Cardiac septum (tissue), 1 donor: ENCODE measurements at places on chromosomes 7 and 10. TPM values are rescaled to one million over a fixed set of nuclear protein-coding genes. Genes with fewer than 3 reads are reported as not detected.

The SDK1 gene
- 0.32 TPM for total RNA-seq

The PTF1A gene
- not detected for total RNA-seq

The SPDYE1 gene
- 0.13 TPM for total RNA-seq

The CELF2 gene
- total RNA-seq, result 67.5 TPM

The PRKCQ gene
- 0.24 TPM for total RNA-seq

The CYP3A4 gene
- total RNA-seq, result not detected

The TSPAN33 gene
- 9.9 TPM for total RNA-seq

The TMEM178B gene
- total RNA-seq, result 15.2 TPM

The DNTT gene
- not detected for total RNA-seq

The SLC26A4 gene
- total RNA-seq, result 1.5 TPM

The HMX2 gene
- not detected for total RNA-seq

The MCM10 gene
- total RNA-seq, result 0.22 TPM

The MYL7 gene
- total RNA-seq, result 2,493 TPM

The STMP1 gene
- total RNA-seq, result 31.4 TPM

DNA sequence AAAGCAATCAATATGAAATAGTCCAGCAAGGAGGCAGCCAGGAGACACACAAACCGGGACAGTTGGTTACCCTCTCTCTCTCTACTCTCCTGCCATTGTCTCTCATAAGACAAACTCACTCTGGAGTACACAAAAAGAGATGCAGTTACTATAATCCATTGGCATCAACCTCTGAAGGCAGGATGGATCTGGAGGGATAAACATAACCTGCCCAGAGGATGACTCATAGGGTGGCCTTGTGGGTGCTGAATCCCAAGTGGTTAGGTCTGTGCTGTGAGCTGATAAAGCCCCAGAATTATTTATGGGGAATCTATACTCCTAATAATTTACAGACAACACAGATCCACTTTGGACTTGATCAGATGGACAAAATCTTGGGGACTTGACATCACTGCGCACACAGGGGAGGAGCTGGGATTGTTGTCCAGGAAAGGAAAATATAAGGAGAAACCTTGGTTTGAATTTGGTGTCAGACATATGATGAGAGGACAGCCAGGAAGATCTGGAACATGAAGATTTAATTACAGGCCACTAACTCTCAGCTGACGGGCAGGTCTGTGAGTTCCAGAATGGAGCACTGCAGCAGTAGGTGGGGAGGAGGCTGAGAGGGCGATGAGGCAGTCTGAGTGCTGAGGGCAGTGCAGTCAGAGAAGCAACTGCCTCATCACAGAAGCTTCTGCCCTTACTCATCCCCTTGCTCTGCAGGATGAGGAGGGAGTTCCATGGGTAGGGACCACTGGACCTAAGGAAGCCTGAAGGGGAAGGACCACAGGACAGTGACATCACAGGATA is 113.9 kb upstream of the PRSS58 start:
- DNase-seq, result no peak

GRCh38 chr10:36473122-36473521 is 652.3 kb upstream of the ANKRD30A start:
- DNase-seq, result no peak

- no peak for DNase-seq
Observed at GRCh38 chr7:28107960-28108359, 72.6 kb downstream of the JAZF1 start.

DNA sequence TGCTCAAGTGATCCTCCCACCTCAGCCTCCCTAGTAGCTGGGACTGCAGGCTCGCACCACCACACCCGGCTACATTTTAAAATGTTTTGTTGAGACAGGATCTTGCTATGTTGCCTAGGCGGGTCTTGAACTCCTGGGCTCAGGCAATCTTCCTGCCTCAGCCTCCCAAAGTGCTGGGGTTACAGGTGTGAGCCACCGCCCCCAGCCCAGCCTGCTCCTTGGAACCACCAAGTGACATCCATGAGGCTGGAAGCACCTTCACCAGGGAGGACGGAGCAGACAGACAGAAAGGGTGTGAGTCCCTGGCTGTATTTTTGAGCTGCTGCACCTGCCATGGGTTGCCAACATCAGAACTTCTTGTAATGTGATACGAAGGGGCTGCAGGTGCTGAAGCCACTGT is 62.3 kb upstream of the UBE3C start:
- no peak for DNase-seq

- no peak for DNase-seq
Observed at GRCh38 chr10:58435297-58435985, 50.2 kb downstream of the TFAM start.

GRCh38 chr10:17675638-17676037 is 31.7 kb downstream of the STAM start:
- no peak for DNase-seq

DNA sequence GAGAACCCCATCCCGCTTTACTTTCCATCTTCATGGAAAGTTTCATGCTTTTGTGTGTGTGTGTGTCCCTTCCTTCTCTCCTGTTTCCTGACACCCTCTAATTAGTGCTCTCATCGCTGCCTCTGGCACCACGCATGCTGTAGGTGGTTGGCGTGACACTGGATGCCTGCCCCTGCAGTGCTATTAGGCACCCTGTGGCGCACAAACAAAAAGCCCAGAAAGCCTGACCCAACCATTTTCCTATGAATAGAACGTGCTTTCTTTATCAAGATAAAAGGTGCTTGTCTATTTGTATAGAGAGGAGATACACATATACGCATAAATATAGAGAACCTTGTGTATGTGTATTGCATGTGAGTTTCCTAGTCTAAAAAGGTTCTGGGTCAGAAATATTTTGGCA is 120.8 kb upstream of the CDCA7L start:
- no peak for DNase-seq

DNA sequence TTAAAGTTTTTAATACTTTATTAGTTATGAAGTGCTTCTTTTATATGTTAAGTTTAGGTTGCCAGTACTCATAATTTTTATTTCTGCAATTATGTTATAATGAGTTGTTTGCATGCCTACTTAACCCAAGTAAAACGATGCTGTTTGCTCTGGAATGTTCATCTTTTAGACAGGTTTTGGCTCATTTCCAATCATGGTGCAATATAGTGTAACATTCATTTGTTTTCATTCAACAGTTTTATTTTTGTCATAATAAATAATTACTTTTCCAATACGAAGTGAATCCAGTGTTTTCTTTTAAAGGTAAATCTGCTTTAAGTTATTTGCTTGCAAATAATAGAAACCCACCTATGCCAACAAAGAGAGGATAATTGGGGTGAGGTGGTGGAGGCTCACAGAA is 22.1 kb downstream of the ARL5B start:
- DNase-seq, result no peak

- no peak for DNase-seq
Observed at GRCh38 chr7:151630851-151631569, 111.3 kb upstream of the RHEB start.

DNA sequence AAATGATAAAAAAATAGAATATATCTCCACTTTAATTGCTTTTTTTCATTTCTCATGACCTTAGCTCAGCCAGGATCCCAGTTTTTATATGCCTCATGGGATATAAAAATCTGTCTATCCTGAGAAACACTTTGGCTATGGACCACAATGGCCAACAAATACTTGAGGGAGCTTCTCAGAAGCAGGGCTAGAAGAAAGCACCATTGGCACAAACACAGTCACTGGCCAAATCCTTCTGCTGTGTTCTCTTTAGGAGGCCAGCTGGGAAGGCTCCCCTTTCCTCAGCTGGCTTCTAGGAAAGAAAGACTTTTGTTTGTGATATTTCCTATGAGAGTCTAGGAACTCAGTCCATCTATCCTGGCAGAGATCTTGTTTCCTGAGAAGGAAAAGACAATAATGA is 856.2 kb upstream of the GHITM start:
- DNase-seq, result no peak

DNA sequence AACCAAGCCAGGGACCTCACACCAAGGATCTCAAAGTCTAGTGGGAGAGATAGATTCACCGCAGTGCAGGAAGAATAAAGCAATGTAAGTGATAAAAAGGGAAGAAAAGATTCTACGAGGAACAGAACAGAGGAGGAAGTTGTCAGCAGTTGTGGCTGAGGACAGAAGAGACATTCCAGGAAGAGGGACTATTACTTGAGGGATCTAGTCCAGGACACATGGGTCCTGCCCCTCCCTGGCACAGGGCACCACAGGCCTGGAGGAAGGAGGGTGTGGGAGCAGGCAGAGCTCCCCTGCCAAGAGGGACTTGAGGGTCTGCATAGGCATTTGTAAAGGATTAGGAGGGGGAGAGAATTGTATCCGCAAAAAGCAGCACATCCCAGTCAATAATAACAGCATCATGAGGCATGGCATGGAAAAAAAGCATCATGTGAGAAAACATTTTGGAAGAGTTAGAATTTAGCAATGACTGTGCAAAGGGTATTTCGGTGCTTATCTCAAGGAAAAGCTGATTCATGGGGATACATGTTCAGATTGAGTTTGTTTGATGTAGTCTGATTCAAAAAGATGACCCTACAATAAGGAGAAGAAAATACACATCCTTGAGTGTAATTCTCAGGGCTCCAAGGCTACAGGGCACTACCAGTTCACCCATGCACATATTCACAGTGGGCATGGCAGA is 12.7 kb downstream of the C10orf71 start:
- DNase-seq, result no peak

- no peak for DNase-seq
Observed at GRCh38 chr10:34351161-34351560, 463.9 kb downstream of the PARD3 start.

- DNase-seq, result no peak
Observed at GRCh38 chr7:118082506-118082905, 101.5 kb upstream of the LSM8 start.

DNA sequence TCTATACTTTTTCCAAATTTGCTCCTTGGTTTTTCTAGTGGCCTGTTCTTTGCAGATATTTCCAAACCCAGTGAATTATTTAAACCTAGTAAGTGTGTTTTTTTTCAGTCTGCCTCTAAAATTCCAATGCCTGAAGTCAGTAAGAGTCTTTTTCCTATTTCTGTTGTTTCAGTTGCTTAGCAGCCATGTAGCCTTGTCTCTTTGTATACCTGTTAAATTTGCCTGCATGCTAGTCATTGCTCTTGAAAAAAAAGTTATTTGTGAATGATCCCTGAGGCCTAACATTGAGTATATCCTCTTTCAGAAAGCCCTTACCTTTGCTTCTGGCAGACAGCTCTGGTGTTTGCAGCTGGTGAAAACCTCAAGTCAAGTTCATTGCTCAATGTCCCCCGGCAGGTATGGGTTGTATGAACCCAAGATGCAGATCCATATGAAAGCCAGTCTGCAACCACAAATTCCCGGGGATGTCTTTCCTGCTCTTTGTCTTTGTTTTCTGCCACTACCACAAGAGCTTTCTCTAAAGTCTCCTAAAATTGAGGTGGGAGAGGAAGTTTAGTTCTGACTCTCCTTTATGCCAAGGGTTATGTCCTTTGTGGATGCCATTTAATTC is 35.7 kb downstream of the CH25H start:
- no peak for DNase-seq

GRCh38 chr10:8588135-8588534 is 533.6 kb downstream of the GATA3 start:
- DNase-seq, result no peak

DNA sequence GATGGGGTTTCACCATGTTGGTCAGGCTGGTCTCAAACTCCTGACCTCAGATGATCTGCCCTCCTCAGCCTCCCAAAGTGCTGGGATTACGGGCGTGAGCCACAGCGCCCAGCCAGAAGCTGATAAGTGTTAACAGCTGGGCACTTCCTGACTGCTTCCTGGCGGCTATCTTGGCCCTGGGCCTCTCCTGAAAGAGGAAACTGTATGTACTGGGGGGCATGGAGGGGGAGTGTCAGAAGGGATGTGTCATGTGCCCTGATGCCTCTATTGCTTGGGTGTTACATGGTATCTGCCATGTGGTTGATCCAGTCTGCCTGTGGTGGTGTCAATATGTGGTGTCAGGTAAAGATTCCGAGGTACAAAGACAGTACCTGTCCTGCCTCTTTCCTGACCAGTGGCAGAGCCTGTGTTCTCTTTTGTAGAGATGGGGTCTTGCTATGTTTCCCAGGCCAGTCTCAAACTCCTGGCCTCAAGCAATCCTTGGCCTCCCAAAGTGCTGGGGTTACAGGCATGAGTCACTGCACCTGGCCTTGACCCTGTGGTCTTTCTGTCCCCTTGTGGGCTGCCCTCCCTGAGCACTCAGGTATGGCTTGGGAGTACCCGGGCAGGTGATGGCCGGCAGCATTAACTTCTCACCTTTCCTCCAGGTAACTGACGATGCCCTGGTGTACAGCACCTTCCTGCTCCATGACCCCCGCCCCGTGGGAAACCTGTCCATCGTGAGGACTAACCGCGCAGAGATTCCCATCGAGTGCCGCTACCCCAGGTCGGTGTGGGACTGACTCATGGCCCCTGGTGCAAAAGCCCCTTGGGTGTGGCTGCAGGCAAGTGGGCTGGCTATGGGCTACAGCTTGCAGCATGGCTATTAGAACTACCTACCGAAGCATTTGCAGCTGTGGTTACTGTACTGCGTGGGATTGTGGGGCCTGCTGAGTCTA is 4.4 kb downstream of the ZP3 start:
- DNase-seq, result no peak

DNA sequence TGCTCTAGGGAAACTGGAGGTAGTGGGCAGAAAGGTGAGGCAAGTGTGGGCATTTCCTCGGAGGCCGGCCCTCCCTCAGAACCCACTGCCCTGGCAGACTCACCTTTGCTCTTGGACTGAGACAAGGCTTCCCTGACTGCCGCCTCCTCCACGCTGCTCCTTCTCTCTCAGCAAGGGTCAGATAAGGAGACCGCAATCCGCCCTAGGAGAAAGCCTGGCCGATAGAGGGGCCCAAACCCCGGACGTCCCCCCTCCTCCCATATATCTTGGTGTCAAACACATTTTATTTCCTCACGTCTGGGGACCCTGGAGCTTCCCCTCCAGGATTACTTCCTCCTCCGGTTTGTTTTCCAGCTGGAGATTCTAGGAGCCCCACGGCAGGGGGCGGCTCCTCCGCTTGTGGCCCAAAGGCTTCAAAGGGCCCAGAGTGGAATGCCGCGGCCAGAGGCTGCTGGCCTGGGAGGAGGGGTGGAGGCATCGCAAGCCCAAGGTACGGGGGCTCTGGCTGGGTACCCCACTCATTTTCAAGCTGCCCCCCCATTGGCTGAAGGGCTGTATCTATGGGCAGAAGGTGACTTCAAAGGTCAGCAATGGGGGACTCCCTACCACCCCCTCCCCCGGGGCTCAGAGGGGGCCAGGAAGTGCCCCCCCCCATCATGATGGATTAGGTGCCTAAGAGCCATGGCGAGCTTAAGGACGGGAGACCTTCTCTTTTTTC is 31.7 kb upstream of the LBX1 start:
- DNase-seq, result no peak

GRCh38 chr7:44639671-44640321 is 33.4 kb downstream of the OGDH start:
- no peak for DNase-seq

DNA sequence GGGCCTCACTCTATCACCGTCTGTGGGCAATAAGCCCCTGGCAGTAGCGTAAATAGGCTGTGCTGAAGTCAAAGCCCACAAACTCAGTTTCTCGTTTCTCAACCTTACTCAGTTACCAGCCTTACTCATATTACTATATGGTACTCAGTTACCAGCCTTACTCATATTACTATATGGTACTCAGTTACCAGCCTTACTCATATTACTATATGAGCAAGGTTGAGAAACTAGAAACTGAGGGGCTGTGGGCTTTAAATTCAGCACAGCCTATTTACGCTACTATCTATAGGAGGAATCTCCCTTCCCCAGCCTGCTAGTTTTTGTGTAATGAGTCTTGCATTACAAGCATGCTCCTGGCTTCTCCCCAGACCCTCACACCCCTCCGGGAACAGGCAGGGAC is 35.4 kb downstream of the CCDC3 start:
- no peak for DNase-seq
